ENCODE measurements at places on chromosomes 7 and 10. TPM values are rescaled to one million over a fixed set of nuclear protein-coding genes. Genes with fewer than 3 reads are reported as not detected.

- no peak for DNase-seq
- H3K4me3 ChIP-seq, result no peak overlapping the region
- H3K27ac ChIP-seq, result no peak overlapping the region
- no peaks in the 10 kb centered on the region for H3K27me3 ChIP-seq
- peaks cover 7% of the 10 kb centered on the region for H3K4me1 ChIP-seq
Observed at GRCh38 chr10:51086710-51087109, 12.4 kb downstream of the PRKG1 start.

GRCh38 chr10:34555653-34556052 is 259.4 kb downstream of the PARD3 start:
- H3K27ac ChIP-seq, result peak overlapping the region; percentile 95
- H3K4me3 ChIP-seq, result peak overlapping the region; percentile 81
- no peak for DNase-seq
- no peaks in the 10 kb centered on the region for H3K36me3 ChIP-seq

- no peaks in the 10 kb centered on the region for H3K4me1 ChIP-seq
- no peak overlapping the region for H3K27ac ChIP-seq
- H3K27me3 ChIP-seq, result peaks cover 24% of the 10 kb centered on the region
Observed at GRCh38 chr10:132786476-132786883, 533 bp upstream of the NKX6-2 start.

PNPLA8 gene
- 19.8 TPM for total RNA-seq

ARL5B gene
- total RNA-seq, result 7.4 TPM

DNA sequence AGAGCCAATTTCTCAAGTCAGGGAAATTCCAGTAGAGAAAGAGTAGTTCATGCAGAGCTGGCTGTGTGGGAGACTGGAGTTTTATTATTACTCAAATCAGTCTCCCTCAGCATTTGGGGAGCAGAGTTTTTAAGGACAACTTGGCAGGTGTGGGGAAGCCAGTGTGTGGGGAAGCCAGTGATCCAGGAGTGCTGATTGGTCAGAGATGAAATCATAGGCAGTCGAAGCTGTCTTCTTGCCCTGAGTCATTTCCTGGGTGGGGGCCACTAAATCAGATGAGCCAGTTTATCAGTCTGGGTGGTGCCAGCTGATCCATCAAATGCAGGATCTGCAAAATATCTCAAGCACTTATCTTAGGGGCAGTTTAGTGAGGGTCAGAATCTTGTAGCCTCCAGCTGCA is 194.6 kb upstream of the NRG3 start:
- no peaks in the 10 kb centered on the region for H3K4me1 ChIP-seq
- H3K27me3 ChIP-seq, result no peaks in the 10 kb centered on the region
- H3K27ac ChIP-seq, result no peak overlapping the region
- DNase-seq, result no peak

TMEM196 gene
- total RNA-seq, result not detected

DNA sequence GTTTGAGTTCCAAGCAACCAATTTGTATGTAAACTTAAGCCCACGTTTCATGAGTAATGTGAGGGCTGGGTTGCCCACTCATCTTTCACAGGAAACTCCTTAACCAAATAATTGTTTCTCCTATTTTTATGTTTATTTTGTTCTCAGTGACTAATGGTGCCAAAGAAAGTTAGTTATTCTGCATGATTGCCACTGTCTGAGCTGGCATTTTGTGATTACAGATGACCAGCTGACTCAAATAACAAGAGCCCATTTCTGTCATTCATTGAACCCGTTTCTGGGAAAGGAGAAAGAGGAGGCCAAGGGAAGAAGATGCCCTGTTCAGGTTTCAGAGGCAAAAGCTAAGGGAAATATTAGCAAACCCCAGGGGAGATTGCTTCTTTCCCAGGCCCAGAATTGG is 186.9 kb upstream of the MYO3A start:
- DNase-seq, result no peak
- H3K27ac ChIP-seq, result no peak overlapping the region
- H3K36me3 ChIP-seq, result no peaks in the 10 kb centered on the region
- H3K4me3 ChIP-seq, result no peak overlapping the region

ELN gene
- total RNA-seq, result 9.3 TPM

- H3K36me3 ChIP-seq, result no peaks in the 10 kb centered on the region
- H3K4me1 ChIP-seq, result peaks cover under 1% of the 10 kb centered on the region
- no peak overlapping the region for H3K4me3 ChIP-seq
- H3K27ac ChIP-seq, result no peak overlapping the region
Observed at GRCh38 chr10:47019155-47020145, 108.2 kb downstream of the PTPN20 start.

CPEB3 gene
- 0.85 TPM for total RNA-seq

DNA sequence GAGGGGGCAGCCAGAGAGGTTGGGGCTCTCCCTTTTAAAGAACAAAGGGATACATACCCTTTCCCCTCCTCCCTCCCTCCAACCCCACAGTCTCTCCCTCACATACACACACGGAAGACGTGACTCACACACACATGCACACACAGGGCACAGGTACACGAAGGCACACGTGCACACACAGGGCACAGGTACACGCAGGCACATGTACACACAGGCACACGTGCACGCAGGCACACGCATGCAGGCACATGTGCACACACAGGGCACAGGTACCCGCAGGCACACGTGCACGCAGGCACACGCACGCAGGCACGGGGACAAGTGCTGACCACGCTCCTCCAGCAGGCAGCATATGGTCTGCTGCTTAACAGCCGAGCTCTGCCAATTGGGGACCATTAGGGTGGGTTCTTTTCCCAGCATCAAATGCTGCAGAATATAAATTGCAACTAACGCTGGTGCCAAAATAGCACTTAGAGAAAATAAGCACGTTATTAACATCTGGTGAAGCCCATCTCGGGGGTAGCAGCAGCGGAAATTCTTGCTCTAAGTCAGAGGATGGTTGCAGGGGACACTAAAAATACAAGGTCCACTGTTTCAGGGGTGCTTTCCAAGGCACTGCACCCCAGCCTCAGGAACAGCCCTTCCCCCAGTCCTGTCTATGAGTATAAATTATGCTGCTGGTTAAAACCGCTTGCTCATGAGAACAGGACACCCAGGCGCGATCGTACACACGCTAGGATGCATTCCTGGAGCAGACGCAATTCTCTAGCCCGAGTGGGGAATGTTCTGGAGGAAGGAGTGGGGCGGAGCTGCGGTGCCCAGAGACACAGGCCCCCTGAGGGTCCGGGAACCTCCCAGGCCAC is 55.2 kb upstream of the TNRC18 start:
- H3K4me1 ChIP-seq, result peaks cover 16% of the 10 kb centered on the region
- peaks cover 7% of the 10 kb centered on the region for H3K27me3 ChIP-seq
- peak overlapping the region; percentile 45 for H3K4me3 ChIP-seq
- peak overlapping the region; percentile 77 for H3K27ac ChIP-seq
- DNase-seq, result peak; percentile 74
- no peaks in the 10 kb centered on the region for H3K36me3 ChIP-seq

- H3K4me1 ChIP-seq, result peaks cover 11% of the 10 kb centered on the region
- H3K27me3 ChIP-seq, result peaks cover 5% of the 10 kb centered on the region
- no peak overlapping the region for H3K27ac ChIP-seq
Observed at GRCh38 chr10:127990846-127991542, 84.1 kb downstream of the PTPRE start.

LRRC18 gene
- total RNA-seq, result not detected

EN2 gene
- total RNA-seq, result not detected

DNA sequence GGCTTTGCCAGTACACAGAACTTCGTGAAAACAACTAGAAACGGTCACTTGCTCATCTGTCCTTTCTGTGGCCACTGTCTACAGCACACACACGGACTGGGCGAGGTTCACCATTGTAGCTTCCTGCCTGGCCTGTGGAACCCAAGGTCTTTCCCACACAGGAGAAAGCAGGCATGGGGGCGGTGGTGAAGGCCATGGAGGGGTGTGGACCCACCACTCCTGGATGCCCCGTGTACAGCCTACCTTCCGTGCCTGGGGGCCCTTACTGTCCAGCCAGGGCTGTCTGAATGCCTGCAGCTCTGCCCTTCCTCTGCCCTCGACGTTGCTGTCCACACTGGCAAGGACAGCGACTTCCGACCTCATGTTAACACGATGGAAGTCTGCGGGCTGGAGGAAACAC is 108.8 kb downstream of the PRPF18 start:
- peaks cover 56% of the 10 kb centered on the region for H3K36me3 ChIP-seq
- H3K4me1 ChIP-seq, result peaks cover 20% of the 10 kb centered on the region
- H3K27me3 ChIP-seq, result peaks cover 3% of the 10 kb centered on the region

TMEM176B gene
- total RNA-seq, result not detected

- H3K27ac ChIP-seq, result no peak overlapping the region
- no peak overlapping the region for H3K4me3 ChIP-seq
- no peaks in the 10 kb centered on the region for H3K27me3 ChIP-seq
- DNase-seq, result no peak
- H3K4me1 ChIP-seq, result peaks cover 4% of the 10 kb centered on the region
- no peaks in the 10 kb centered on the region for H3K36me3 ChIP-seq
Observed at GRCh38 chr7:26275213-26275612, 16.4 kb upstream of the SNX10 start.

ZNF736 gene
- 7.1 TPM for total RNA-seq

- H3K4me3 ChIP-seq, result no peak overlapping the region
- no peaks in the 10 kb centered on the region for H3K36me3 ChIP-seq
- peaks cover 16% of the 10 kb centered on the region for H3K4me1 ChIP-seq
- no peak overlapping the region for H3K27ac ChIP-seq
- peak; percentile 1 for DNase-seq
Observed at GRCh38 chr10:66627156-66627555, 298.7 kb upstream of the LRRTM3 start.

DNA sequence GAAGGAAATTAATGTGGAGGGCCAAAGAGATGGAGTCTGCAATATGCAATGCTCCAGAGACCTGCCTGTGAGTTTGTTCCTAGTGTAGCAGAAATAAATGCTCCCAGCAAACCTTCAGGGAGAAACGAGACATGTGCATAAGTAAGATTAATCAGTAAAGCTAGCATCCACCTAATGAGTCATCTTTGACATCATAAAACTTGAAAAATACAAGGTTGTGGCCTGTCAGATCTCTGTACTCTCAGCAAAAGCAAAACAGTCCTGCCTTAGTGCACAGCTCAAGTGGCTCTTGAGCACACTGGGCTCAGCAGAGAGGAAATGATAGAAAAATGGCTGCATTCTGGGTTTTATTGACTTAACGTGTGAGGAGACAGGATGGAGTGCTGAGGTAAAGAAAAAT is 32.5 kb upstream of the ERCC6 start:
- DNase-seq, result peak; percentile 45
- H3K27me3 ChIP-seq, result no peaks in the 10 kb centered on the region
- H3K4me3 ChIP-seq, result no peak overlapping the region
- H3K27ac ChIP-seq, result 0 out of 2 replicates have a peak overlapping the region, but pooled peaks have one; percentile 15

ANKRD30A gene
- total RNA-seq, result not detected

Measured in HFFc6 (cell line).